ENCODE measurements at places on chromosomes 1 and 21.

GRCh38 chr1:100250264-100250663, 630 bp upstream of the DBT start:
- no peak for DNase-seq

GRCh38 chr1:40772146-40772955, 11.2 kb upstream of the KCNQ4 start:
- DNase-seq = no peak

- no peak for DNase-seq
Measured at GRCh38 chr1:22249928-22250680, 107.2 kb upstream of the WNT4 start.

DNA sequence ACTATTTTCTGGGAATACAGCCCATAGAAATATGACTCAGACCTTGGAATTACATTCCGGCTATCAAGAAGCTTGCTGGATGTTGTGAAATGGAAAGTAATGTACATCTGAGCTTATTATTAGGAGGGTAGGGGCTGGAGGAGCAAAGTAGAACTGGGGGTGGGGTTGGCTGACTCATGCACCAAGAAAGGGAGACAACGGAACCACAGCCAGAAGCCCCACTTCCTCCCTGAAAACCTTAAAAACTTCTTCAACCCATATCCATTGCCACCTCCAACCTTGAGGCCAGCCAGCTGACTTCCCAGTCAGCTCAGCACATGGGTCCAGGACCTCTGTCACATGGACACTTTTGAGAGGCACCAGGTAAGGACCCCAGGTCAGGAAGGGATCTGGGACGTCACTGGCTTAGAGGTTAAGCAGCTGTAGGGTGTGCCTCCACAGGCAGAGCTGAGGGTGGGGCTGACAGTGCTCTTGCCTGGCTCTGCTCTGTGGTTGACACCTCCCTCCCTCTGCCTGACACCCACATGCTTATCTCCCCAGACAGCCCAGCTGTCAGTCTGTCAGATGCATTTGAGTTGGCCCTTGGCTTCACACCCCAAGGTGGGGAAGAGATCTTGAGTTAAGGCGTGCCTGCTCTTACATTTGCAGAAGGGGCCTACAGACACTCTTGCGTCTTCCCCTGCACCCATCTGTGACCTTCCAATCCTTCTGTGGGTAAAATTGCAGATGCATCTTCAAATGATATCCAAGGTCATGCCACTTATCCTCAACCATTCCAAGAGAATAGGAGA, 5.7 kb upstream of the ZNF683 start:
- peak; percentile 99 for DNase-seq

DNA sequence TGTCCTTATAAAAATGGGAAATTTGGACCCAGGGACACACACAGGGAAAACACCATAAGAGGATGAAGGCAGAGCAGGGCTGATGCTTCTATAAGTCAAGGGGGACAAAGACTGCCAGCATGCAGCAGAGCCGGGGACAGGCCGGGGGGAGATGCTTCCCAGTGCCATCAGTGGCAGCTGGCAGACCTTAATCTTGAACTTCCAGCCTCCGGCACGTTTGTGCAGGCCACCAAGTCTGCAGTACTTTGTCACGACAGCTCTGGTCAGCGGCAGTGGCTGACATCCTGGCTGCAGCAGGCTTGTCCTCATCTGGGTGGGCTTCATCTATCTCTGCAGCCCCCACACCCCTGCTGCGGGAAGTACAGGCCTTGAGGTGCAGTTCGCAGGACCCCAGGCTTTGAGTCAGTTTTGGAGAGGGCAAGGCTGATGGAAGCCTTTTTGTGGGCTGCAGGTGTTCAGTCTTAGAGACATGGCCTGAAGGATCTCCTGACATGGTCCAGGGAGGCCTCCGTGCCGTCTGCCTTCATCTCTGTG, 186.0 kb downstream of the DYRK1A start:
- DNase-seq = no peak

GRCh38 chr1:231969076-231969475, 342.5 kb downstream of the DISC1 start:
- no peak for DNase-seq

GRCh38 chr1:3580231-3580630, 31.1 kb downstream of the MEGF6 start:
- DNase-seq = no peak

DNA sequence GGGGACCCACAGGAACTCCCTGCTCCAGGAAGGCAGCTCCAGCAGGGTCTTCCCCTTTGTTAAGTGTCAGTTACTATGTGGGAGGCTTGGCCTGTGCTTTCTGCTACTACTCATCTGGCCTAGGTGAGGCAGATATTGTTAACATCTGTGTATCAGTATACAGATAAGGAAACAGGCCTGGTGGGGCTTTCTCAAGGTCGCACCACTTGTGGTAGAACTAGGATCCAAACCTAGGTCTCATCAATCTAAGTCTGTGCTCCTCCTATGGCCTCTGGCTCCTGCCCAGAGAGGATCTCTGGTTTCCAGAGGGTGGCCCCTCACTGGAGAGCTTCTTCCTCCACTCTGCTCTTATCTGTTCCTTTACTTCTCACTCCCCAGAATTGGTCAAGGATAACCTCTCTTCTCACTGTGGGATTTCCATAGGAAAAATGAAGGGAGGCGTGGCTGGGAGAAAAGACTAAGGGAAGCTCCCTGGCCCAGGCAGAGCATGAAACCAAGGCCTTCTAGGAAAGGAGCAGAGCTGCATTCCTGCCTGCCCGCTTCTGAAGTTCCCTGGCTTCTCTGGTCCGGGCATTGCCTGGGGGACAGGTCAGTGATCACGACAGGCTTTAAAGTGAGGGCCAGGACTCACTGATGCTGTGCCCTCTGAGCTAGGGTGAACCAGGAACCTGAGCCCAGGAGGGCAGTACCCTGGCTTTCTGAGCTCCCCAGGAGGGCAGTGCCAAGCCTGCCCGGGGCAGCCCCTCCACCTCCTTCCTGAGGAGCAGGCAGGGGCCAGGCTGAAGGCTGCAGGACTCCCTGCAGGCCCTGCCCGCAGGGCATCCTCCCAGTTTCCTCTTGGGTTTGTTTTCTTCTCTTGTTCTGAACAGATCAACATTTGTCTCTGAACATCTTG, 5.8 kb downstream of the KCNC4 start:
- no peak for DNase-seq

GRCh38 chr1:245432228-245432875, 277.6 kb downstream of the KIF26B start:
- DNase-seq = no peak

- DNase-seq = no peak
Measured at GRCh38 chr1:197922070-197922390, 4.9 kb downstream of the LHX9 start.

GRCh38 chr1:98078596-98078995, 157.8 kb upstream of the DPYD start:
- peak; percentile 19 for DNase-seq

GRCh38 chr1:202202500-202203168, 9.0 kb downstream of the LGR6 start:
- DNase-seq = no peak

DNA sequence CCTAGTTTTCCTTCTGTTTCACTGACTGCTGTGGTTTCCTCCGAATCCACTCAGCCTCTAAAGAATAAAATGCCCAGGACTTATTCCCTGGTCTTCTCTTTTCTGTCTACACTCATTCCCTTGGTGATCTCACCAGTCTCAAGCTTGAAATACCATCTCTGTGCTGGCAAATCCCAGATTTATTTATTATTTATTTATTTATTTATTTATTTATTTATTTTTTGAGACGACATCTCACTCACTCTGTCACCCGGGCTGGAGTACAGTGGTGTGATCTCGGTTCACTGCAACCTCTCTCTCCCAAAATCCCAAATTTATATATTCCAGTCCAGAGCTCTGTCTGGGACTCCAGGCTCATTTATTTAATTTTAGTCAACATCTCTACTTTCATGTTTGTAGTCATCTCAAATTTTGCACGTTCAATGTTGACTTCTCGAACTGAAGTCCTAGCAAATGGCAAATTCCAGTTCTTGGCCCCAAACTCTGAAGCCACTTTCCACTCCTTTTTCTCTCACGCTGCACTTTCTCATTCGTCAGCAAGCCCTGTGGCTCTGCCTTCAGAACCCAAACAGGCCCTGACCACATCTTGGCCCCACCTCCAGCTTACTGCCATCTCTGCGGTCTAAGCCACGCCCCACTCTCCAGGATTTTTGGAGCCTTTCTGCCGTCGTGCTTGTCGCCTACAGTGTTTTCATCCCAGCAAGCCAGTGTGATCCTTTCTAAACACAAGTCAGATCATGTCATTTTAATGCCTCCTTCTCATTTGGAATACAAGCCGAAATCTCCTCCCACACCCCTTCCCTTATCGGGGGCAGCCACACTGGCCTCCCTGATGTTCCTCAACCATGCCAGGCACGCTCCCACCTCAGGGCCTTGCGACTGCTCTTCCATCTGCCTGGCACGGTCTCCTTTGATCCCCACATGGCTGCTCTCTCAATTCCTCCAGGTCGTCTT, 14.2 kb upstream of the TENT5B start:
- peak; percentile 82 for DNase-seq

DNA sequence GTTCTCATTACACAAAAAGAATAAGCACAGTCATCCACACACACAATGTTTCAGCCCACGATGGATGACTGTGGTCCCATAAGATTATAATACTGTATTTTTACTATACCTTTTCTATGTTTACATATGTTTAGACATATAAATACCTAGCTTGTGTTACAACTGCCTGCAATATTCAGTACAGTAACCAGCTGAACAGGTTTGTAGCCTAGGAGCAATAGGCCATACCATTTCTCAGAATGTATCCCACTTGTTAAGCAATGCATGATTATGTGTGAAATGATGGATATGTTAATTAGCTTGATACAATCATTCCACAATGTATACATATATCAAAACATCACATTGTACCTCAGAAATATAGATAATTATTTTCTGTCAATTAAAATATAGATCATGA, 33.2 kb upstream of the SAMD13 start:
- DNase-seq = no peak

DNA sequence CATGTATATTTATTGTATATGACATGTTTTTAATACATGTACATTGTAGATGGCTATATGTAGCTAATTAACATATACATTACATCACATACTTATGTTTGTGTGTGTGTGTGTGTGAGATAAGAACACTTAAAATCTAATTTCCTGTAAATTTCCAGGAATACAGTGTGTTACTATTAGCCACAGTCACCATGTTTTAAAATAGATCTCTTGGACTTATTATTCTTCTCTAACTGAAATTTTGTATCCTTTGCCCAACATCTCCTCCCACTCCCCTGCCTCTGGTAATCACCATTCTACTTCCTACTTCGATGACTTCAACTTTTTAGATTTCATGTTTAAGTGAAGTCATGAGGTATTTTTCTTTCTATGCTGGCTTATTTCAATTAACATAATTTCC, 64.8 kb downstream of the FCRL5 start:
- DNase-seq = no peak

- DNase-seq = no peak
Measured at GRCh38 chr1:196344453-196344852, 263.8 kb downstream of the KCNT2 start.
